CD4-positive, alpha-beta T cell treated with Interleukin-4 for 1 hour (primary cell): ENCODE measurements at places on chromosomes 13 and 19.

GRCh38 chr19:49355909-49356353, 6.3 kb downstream of the TEAD2 start:
- DNase-seq: no peak

- DNase-seq: no peak
These were observed 2676.6 kb downstream of the PCDH9 start for GRCh38 chr13:64553411-64554129.

DNA sequence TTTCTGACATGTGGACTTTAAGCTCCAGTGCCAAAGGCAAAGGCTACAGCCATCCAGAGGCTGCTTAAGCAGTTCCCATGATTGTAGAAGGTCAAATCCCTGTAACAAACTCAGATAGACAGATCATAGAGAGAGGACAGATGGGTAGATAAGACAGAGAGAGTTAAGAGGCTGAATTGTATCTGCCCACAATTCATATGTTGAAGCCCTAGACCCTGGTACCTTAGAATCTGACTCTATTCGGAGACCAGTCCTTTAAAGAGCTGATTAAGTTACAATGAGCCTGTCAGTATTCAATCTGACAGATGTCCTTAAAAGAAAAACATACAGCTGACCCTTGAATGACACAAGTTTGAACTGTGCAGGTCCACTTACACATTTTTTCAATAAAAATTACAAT, 115.2 kb downstream of the RAP2A start:
- no peak for DNase-seq

DNA sequence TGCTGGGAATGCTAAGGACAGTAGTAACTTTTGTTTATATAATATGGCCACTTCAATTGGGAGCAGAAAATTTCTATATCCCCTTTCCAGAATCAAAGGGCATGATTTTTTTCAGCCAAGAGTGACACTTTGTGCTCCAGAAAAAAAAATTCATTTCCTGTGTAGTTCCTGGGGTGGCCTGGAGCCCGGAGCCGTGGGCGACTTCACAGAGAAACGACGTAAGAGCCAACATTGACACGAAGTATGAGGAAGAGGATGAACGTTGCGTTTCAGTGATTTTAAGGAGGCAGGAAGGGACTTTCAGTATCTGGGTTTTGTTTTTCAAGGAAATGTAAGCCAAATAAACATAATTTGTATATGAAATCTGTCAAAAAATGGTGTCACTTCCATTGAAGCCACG, 187.6 kb downstream of the STK24 start:
- DNase-seq: no peak

DNA sequence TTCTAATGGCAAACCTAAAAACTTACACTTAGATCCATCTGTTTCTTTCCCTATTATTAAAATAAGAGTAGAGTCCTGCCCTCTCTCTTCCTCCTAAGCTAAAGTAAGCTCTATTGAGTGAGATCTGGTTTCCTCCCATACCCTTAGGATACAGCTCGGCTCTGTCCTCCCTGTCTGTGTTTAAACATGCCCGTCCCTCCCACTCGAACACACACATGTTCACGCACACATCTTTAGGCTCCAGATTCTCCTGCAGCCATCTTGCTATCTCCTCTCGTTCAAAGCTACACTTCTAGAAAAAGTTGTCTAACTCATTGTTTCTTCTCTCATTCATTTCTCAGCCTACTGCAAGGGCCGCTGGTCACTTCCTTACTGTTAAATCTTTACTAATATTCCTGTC, 15.1 kb upstream of the CEBPG start:
- no peak for DNase-seq

DNA sequence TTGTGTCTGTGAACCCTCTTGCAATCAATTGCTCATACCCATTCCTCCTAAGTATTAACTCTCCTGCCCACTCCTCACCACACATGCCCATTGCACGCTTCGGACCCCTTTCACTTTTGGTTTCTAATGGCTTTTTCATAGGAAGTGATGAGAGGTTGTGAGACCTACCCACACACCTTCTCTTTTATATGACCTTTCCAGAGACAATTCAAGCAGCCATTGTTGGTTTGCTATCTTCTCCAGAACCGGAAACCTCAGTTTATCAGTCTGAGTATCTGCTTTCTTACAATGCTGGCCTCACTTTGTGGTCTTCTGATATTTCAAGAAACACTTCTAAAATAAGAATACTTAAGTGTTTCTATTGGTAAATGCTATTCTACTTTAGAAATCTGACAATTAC, 1550.8 kb upstream of the SLC10A2 start:
- no peak for DNase-seq

DNA sequence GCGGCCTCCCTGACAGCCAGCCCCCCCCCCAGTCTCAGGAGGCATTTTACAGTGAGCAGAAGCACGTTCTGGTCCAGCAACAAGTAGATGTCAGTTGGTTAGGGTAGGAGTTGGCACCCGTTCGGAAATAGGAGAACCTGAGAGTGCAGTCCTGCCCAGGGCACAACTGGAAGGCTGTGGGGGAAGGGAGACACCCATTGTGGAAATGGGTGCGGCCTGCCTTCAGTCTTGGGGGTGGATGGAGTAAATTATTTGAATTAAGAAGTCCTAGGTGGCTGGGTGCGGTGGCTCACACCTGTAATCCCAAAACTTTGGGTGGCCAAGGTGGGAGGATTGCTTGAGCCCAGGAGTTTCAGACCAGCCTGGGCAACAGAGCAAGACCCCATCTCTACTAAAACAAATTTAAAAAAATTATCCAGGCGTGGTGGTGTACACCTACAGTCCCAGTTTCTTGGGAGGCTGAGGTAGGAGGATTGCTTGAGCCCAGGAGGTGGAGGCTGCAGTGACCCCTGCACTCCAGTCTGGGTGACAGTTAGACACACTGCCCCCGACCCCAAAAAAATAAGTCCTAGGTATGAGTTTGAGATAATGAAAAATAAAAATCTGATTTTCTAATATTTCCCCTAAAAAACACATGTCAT, 1.2 kb downstream of the CIRBP start:
- DNase-seq: peak; percentile 39

- DNase-seq: peak; percentile 49
These were observed 3.9 kb upstream of the GSK3A start for GRCh38 chr19:42246143-42246921.

DNA sequence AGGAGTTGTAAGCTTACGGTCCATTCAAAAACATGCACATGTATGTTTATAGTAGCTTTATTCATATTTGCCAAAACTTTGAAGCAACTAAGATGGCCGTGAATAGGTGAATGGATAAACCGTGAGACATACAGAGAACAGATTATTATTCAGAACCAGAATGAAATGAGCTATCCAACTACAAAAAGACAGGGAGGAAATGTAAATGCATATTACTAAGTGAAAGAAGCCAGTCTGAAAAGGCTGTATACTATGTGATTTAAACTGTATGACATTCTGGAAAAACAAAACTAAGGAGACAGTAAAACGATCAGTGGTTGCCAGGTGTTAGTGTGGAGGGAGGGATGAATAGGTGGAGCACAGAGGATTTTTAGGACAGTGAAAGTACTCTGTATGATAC, 19.9 kb downstream of the NDFIP2 start:
- no peak for DNase-seq

- peak; percentile 83 for DNase-seq
These were observed 7.8 kb downstream of the DOT1L start for GRCh38 chr19:2171349-2172145.

- DNase-seq: no peak
These were observed 83.5 kb downstream of the FRY start for GRCh38 chr13:32115066-32115465.

GRCh38 chr19:54325194-54325621, 12.2 kb upstream of the LILRA5 start:
- DNase-seq: peak; percentile 52

GRCh38 chr19:48914181-48914580, 14.1 kb downstream of the NUCB1 start:
- DNase-seq: no peak

- DNase-seq: no peak
These were observed 3.2 kb downstream of the ZNF699 start for GRCh38 chr19:9306443-9306842.

- no peak for DNase-seq
These were observed 451.8 kb downstream of the SUCLA2 start for GRCh38 chr13:47549219-47549752.

DNA sequence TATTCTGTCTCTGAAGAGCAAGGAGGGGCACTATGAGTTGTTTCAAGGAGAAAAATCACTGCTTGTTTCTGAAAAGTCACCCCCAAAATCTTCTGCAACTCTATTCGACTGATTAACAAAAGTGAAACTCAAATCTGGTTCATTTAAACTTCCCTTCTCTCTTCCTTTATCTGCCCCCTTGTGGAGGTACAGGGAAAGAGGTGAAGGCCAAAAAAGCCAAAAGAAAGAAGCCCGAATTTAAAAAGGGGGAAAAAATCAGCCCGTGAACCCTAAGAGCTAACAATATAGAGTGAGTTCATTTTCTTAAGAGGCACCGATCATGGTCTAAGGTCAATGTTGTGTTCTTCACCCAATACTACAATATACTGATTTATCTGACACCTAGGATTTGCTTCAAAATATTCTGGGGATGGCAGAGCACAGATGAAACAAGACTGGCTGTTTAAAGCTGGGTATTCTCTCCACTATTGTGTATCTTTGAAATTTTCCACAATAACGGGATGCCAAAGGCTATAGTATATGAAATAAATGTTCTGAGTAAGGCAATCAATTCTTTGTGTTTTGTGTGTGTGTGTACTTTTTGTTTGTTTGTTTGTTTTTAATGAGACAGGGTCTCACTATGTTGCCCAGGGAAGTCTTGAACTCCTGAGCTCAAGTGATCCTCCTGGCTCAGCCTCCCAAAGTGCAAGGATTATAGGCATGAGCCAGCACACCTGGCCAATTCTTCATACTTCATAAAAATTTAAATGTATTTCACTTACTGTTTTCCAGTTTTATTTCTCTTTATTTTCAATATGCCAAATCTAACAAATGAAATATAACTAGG, 55.0 kb upstream of the EEF1AKMT1 start:
- DNase-seq: peak; percentile 30

DNA sequence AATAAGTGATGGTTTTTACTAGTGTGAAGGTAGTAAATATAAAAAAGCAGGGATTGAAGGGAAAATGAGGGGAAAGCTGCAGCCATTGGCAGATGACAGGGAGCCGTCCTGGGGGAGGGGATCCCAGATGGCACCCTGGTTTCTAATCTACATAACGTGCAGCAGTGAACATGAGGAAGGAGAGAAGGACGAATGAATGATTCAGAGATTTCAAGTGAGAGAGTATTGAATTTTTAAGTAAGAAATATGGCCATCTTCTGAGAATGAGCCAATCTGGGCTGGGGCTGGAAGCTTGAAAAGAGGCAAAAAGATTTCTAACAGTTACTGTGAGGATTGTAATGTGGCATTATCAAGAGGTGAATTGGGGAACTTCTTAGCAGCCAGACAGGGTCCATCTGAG, 414.2 kb downstream of the MYO16 start:
- DNase-seq: no peak

GRCh38 chr19:50167314-50167721, 4.2 kb upstream of the IZUMO2 start:
- no peak for DNase-seq

GRCh38 chr13:28626266-28626665, 32.7 kb upstream of the POMP start:
- DNase-seq: no peak

GRCh38 chr13:27151798-27152599, 19.6 kb downstream of the USP12 start:
- no peak for DNase-seq

DNA sequence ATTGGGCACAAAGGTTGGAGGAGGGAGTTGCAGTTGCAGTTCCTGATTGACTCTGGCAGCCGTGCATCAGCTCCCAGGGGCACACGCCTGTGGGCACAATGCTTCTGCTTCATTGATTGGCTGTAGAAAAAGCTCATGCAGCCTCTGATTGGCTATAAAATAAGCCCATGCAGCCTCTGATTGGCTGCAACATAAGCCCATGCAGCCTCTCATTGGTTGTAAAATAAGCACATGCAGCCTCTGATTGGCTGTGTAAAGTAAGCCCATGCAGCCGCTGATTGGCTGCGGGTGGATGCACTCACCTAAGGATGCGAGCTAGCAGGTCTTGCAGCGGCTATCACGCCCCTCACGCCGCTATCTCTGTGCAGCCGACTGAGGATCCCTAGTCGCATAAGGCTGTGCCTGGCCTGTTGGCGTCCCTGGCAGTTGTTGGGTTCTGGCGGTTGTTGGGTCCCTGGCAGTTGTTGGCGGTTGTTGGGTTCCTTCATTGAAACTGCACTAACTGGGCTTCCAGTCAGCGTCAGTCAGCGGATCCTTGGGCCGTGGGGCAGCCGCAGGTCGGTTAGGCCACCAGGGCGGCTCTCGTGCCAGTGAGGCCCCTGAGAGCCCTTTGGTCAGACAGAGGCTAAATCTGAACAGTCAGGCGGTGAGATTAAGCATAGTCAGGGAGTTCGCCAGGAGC, at the start of gene SIGLECL1:
Gene SIGLECL1 (plus strand): TSS at position 295 of the 682 bp plus-strand sequence. CDS start 12,993 bp downstream, outside the sequence.
- no peak for DNase-seq

DNA sequence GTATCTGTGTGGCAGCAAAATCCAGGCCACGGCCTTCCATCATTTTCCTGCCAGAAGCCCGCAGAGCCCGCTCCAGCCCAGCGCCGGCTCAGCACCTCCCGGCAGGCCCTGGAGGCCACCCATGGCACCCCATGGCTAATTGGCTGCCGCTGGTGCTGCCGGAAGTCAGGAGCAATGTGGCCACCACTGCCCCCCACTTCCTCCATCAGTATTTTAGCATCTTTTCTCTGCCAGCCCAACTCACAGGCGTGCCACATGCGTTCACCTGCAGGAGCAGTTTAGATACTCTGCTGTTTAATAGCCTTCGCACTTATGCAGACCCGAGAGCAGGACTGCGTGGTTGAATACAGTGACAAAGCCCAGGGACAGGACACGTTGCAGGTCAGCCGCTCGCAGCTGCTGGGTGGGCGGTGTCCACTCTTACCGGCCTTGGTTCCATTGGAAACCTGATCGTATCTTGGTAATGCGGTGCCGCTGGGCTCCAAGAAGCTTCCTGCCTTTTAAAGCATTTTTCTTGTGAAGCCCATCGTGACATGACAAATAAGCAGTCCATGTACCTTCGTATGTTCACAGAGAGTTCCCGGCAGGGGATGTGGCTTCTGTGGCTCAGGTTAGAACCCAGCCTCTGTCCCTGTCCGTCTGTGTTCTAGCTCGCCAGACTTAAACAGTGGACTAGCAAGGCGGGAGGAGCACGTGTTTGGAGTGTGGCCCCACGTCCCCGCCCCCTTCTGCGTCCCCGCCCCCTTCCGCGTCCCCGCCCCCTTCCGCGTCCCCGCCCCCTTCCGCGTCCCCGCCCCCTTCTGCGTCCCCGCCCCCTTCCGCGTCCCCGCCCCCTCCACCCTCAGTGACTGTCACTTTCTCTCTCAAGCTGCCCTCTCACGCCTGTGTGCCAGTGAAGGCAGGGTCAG, 162.0 kb upstream of the SOX1 start:
- no peak for DNase-seq

GRCh38 chr19:16970821-16971220, 55.8 kb downstream of the CPAMD8 start:
- no peak for DNase-seq

DNA sequence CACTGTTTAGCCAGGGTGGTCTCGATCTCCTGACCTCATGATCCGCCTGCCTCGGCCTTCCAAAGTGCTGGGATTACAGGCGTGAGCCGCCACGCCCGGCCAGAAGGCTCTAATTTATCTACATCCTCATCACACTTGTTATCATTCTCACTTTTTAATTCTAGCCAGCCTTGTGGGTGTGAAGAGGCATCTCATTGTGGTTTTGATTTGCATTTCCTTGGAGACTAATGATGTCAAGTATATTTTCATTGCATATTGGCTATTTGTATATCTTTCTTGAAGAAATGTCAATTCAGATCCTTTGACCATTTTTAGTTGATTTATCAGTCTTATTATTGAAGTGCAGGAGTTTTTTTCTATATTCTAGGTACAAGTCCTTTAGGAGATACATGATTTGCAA, 27.7 kb upstream of the HIF3A start:
- DNase-seq: peak; percentile 13

GRCh38 chr19:4059453-4059871, 7.2 kb downstream of the ZBTB7A start:
- no peak for DNase-seq
